ENCODE measurements at places on chromosomes 1 and 21.
A peak's percentile ranks its signal among the peaks of the same experiment; 100 is the strongest.

GRCh38 chr1:37952738-37953137 lies 5.9 kb upstream of the INPP5B start:
- peaks cover 4% of the 10 kb centered on the region for H3K36me3 ChIP-seq
- no peaks in the 10 kb centered on the region for H3K27me3 ChIP-seq
- H3K4me3 ChIP-seq: no peak overlapping the region
- no peaks in the 10 kb centered on the region for H3K4me1 ChIP-seq

DNA sequence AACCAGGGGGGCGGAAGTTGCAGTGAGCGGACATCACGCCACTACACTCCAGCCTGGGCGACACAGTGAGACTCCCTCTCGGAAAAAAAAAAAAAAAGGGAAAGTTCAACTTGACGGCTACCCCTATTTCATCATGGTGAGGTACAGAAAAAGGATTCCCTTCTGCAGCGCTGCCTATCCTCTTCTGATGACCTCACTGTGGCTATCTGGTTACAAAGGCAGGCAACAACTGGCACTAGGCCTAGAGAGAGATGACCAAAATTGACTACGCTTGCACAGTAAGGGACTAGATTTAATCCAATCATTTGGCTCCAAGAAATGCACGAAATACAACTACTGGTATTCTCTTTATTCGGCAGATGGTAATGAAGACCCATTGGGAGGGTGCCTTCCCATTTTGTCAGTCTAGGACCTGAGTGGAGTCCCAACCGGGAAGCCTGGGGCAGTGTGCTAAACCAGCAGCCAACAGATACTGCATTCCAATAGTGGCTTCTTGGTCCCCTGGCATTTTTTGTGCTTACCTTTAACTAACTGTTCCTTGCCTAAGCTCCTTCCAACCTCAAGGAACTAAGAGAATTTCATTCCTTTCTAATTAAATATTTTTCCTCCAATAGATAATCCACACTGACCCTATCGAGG lies 36.6 kb downstream of the ITPKB start:
- peak; percentile 82 for DNase-seq
- no peaks in the 10 kb centered on the region for H3K36me3 ChIP-seq
- no peaks in the 10 kb centered on the region for H3K27me3 ChIP-seq
- peaks cover 20% of the 10 kb centered on the region for H3K4me1 ChIP-seq
- peak overlapping the region; percentile 56 for H3K4me3 ChIP-seq

DNA sequence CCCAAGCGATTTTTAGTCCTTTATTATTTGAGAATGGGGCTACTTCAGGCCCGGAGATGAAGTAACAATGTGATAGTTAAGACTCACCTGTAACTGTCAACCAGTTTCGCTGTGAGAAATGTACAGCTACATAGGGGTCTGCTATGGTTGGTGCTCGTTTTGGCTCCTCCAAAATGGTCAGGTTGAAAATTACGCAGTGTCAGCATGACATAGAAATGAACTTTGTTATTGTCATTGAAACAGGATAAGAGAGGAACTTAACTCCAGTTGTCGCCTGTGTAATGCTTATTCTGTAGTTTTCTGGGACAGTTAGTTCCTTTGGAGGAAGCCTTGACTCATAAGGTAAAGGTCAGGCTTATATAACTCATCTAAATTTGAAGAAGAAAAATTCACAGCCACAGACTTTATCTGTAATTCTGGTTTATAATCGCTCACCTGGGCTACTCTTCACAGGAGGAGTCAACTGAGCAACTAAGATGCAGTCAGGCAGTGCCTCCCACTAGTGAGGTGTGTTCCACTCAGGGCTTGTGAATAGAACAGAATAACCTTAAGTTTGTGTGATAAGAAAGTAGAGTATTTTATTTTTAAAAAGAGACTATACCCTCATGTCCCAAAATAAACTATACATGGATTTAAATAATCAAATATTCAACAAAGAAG lies 130.9 kb downstream of the CD247 start:
- DNase-seq: no peak
- H3K4me1 ChIP-seq: no peaks in the 10 kb centered on the region
- H3K27ac ChIP-seq: no peak overlapping the region
- no peaks in the 10 kb centered on the region for H3K27me3 ChIP-seq

DNA sequence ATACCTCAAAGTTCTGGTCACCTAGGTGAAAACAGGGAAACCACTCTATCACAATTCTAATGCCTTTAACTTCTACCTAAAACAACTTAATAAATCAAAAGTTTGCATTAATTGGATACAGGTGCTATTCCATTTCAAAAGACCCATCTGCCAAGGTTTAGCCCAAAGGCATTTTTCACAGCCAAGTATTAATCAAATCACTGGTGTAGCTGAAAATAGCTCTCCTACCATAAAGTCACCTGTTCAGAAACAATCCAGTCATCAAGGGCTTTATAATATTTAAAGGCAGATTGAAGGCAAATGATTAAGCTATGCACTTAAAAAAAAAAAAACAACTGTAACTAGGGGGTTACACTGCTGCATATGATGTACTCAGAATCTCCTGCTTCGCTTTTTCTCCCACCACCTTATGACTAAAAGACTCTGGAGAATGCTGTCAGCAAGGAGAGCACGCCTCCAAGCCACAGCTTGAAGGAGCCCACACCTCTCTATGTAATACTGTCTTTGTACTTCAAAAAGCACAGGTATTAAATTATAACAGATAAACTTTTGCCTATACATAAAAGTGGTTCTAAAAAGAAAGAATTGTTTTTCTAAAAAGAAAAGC lies 20.5 kb downstream of the KIAA0319L start:
- H3K27ac ChIP-seq: no peak overlapping the region
- no peaks in the 10 kb centered on the region for H3K36me3 ChIP-seq
- H3K4me3 ChIP-seq: no peak overlapping the region
- DNase-seq: no peak
- H3K27me3 ChIP-seq: no peaks in the 10 kb centered on the region
- H3K4me1 ChIP-seq: peaks cover 24% of the 10 kb centered on the region

Data from fibroblast of lung (primary cell).